ENCODE measurements at places on chromosomes 5 and 9. TPM values are rescaled to one million over a fixed set of nuclear protein-coding genes. Genes with fewer than 3 reads are reported as not detected.

Gene ZNF782
- total RNA-seq: 3.3 TPM

DNA sequence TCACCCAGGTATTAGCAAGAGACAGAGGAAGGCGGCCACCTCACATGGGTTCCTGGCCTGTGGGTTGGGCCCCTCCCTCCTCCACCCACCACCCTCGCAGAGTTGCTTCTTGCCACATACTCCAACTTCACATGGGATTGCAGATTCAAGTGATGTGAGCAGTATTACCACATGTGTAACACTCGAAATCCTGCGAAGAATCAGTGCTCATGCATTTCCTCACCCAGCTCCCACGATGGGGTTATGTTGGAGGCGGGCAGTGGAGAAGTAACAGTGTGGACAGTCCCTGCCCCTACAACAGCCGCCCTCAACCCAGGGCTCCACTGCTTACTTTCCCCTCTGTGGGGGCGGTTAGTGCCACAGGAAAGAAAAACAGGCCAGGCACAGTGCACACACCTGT lies 3.9 kb upstream of the FBP1 start:
- DNase-seq: no peak

DNA sequence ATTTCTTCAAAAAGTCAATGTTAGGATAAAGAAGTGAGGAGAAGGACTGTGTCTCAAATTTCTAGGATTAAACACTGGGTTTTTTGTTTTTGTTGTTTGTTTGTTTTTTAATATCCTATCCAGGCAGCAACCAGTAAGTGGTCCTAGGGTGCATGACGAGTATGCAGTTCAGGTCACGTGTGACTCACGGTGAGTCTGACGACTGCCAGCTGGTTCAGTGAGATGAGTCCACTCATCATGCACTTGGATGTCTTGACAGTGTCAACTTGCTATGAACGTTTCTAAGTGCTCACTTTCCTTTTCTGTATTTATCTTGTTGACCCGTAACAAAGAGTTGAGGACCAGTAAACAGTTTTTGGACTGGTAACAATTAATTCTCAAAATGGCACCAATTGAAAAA lies 32.7 kb downstream of the ATG10 start:
- peak; percentile 61 for DNase-seq

GRCh38 chr5:36311956-36312355 lies 10.3 kb upstream of the RANBP3L start:
- no peak for DNase-seq

DNA sequence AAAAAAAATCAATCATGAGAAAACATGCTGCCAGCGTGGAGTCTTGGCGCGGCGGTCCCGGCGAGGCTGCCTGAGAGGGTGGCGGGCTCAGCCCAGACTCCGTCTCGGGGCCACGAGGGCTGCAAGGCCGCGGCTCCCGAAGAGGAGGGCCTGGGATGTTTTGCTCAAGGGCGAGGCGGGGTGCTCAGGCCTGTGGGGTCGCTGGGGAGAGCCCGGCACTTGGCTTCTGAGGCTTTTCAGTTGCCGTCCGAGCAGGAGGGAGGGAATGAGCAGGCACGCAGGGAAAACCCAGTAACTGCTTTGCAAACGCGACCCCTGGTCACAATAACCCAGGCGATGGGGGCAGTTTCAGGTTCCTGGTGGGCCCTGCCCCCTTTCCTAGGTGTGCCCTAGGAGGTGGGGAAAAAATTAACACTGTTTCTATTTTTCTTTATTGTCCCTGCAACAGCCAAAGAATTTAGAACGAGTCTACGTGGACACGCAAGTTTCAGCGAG lies 3.2 kb upstream of the IRX2 start:
- no peak for DNase-seq

DNA sequence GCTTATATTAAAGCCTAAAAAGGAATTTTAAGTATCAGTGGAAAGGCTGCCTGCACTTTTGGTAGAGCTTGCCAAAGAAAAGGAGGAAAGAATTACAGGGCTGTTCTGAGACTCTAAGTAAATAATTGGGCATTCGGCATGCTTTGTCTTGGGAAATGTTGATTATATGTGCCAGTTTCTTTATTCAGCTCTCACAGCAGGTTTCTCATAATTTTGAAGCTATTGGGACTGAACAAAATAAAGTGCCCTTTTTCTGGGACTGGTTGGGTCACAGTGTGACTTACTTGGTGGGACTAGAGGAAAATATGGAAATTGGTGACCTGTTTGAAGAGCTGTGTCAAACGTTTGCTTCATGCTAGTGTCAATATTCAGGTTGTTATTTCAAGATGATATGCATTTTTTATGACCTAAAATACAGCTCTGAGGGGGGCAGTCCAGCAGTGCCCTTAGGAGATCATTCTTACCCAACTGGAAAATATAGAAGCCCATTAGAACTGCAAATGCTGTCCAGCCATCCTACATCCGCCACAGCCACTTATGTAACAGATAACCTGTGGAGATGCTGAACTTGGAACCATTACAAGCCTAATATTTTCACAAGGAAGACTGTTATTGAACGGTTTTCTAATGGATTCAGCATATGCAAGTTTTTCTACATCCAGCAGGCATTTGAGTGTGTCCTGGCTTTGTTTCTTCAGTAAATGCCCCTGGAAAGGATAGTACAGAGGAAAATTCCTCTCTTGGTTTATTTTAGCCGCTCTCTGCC lies 122.4 kb downstream of the SNCAIP start:
- DNase-seq: no peak

Gene TAF11L10
- total RNA-seq: not detected

DNA sequence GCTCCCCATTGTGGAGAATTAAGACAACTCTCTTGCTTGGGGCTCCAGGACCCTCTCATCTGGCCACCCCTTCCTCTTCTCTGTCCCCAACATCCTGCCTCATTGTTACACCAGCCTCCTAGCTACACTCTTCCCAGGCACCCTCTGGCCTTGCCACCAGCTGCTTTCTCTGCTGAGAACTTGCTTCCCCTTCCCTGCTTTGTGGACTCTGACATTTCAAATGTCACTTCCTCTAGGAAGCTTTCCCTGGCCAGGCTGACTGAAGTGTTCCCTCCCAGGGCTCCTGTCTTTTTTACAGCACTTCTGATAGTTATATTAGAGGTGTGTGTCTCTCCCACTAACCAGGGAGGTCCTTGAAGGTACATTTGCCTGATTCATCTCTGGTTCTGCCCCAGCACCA lies 194.0 kb upstream of the KLF4 start:
- DNase-seq: no peak

GRCh38 chr5:98793223-98793622 lies 19.8 kb downstream of the RGMB start:
- DNase-seq: no peak

Gene SPRY4
- 27.9 TPM for total RNA-seq

DNA sequence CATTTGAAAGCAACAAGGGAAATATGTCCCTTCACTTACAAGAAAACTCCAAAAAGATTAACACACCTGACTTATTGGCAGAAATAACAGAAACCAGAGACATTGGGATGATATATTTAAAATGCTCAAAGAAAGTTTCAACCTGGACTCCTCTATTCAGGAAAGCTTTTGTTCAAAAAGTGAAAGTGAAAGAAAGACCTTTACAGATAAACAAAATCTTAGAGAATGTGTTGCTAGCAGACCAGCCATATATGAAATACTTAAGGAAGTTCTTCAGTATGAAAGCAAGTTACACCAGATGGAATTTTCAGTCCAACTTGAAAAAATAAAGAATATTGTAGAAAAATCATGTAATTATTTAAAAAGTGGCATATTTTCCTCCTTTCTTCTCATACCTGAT lies 1075.1 kb downstream of the NR2F1-AS1 start:
- peak; percentile 18 for DNase-seq

GRCh38 chr5:15600035-15600434 lies 100.1 kb downstream of the FBXL7 start:
- DNase-seq: no peak

DNA sequence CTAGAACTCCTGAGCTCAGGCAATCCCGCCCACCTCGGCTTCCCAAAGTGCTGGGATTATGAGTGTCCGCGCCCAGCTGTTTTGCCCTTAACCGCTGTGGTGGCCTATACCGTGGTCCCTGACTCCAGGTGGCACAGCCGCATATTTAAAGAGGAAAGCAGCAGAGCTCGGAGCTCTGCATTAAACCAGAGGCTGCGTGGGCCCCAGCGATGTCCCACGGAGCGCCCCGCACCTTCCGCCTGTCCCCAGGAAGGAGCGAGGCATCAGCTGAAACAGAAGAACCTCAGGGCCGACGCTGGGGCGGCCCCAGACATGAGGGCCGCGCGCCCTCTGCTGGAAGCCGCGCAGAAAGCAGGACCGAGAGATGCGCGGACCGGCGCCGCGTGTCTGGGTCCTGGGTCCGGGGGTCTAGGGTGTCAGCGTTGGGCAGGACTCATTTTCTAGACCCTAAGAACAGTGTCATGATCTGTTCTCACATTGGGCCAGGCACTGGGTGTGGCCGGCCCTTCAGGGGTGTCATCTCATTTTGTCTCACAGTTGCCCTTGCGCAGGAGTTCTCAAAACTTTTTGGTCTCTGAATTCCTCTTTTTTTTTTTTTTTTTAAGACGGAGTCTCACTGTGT lies 37.7 kb downstream of the LAMC3 start:
- peak; percentile 54 for DNase-seq

GRCh38 chr9:75636427-75637045 lies 253.9 kb upstream of the PCSK5 start:
- no peak for DNase-seq

DNA sequence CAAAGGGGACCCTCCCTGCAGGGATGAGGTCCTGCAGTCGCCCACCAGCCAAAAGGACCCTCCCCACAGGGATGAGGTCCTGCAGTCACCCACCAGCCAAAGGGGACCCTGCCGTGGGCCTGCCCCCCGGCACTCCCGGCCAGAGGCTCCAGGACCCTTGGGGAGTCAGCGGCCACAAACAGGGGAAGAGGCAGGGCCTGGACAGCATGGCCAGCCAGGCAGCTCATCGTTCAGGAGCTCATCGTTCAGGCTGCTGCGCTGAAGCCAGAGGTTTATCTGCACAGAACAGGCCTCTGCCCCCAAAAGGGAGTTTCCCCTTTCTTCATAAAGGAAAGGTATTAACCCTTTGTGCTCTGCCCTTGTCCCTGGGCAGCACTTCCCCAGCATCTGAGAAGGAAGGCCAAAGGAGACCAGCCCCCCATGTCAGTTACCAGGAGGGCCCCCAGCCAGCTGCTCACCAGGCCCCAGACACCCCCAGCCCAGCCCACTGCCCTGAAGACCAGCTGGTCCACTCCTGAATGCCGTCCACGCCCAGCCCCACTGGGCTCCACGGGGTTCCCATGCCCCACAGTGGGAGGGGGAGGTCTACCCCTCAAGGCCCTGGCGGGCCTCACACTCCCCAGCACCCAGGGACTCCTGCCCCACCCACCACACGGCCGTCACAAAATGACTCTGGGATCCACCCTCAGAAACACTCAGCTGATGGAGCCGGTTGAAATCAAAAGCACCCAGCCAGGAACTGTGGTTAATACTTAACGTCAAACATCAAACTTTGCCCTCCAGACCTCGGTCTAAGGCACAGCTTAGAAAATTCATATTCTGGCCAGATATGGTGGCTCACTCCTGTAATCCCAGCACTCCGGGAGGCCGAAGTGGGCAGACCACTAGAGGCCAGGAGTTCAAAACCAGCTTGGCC lies 6.3 kb downstream of the SLC12A7 start:
- no peak for DNase-seq

GRCh38 chr5:9507974-9508373 lies 37.9 kb downstream of the SEMA5A start:
- DNase-seq: peak; percentile 62

DNA sequence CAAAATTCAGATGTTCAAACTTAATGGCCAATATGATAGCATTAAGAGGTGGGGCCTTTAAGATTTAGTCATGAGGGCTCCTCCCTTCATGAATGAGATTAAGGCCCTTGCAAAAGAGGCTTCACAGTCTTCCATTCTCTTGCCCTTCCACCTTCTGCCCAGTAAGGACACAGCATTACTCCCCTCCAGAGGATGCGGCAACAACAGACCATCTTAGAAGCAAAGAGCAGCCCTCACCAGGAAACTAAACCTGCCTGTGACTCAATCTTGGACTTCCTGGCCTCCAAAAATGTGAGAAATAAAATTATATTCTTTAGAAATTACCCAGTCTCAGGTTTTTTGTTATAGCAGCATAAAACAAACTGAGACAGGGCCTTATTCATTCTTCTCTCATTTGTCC lies 8.2 kb downstream of the AP3B1 start:
- DNase-seq: no peak

Gene WHRN
- 2.0 TPM for total RNA-seq

DNA sequence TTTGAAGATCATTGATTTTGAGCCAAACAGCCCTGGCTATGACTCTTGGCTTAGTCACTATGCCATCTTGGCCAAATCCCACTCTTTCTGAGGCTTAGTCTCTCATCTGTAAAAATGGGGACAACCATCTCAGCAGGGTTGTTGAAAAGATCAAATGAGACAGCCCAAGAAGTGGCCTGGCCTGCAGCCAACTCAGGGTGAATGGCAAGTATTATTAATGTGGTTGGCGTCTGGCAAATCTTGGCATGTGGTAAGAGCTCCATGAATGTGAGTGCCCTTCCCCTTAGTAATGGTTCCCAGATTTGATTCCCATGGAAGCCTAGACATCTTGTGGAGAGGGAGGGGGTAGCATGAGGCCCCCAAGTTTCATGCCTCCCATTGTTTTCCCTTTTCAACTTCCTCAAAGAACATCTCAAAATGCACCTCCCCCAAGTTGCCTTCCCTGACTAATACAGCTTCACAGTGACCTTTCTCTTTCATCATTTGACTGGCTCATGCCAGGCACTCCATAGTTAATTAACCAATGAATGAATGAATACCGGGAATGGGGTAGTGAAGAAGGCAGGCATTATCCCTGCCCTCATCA lies 11.8 kb upstream of the TGFBI start:
- peak; percentile 100 for DNase-seq

- no peak for DNase-seq
Observed at GRCh38 chr5:132424167-132424880, 54.8 kb downstream of the SLC22A5 start.

DNA sequence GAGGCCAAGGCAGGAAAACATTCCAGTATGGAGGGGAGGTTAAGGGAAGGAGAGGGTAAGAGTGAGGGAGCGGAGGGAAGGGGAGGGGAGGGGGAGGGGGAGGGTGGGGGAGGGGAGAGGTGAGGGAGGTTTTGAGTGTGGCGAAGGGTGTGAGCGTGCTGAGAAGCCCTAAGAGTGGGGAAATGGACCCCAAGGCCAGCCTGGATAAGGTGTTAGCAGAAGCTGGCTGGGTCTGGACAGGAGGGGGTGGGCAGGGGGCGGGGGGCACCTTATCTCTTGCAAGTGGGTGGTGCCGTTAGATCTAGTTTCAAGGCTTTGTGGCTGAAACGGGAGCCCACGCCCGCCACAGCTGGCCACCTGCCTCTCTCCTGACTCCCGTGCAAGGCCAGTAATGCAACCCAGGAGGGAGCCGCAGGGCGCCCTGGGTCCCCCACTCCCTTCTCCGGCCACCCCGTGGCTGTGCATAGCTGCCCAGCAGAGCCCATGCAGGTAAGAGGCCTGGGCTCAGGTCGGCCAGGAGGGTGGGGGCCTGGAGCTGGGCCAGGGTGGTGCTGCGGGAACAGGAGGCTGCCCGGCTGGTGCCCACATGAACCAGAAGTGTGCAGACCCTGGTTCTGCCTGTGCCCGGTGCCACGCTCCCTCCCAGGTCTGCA lies 677 bp downstream of the RNF224 start:
- no peak for DNase-seq

DNA sequence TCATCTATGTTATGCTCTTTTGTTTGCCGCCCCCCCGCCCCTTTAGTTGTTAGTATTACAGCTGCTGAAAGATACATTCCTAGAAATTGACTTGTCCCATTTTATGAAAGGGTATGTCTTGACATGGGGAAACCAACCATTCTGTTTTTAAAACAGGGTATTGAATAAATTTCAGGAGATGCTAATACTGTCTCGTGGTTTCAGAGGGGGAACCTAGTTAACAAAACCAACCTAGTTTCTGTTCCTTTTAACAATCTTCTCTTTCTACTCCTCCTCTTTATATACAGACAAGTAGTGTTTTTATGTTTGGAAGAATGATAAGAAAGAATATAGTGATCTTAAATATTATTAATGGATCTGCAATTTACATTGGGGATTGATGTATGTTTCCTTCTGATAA lies 3.5 kb downstream of the PIP5K1B start:
- DNase-seq: no peak
